ENCODE measurements at places on chromosomes 2 and 18. TPM values are rescaled to one million over a fixed set of nuclear protein-coding genes. Genes with fewer than 3 reads are reported as not detected.

GRCh38 chr2:212939777-212940531 lies 211.5 kb downstream of the IKZF2 start:
- DNase-seq = peak; percentile 70
- no peak overlapping the region for H3K4me3 ChIP-seq
- H3K27ac ChIP-seq = peak overlapping the region; percentile 41
- H3K27me3 ChIP-seq = no peaks in the 10 kb centered on the region
- peaks cover 21% of the 10 kb centered on the region for H3K4me1 ChIP-seq

- H3K27ac ChIP-seq = no peak overlapping the region
- no peak for DNase-seq
- no peaks in the 10 kb centered on the region for H3K4me1 ChIP-seq
Measured at GRCh38 chr2:163934131-163934530, 198.3 kb upstream of the FIGN start.

GRCh38 chr2:178320011-178320585 lies 125.8 kb downstream of the OSBPL6 start:
- H3K4me3 ChIP-seq = no peak overlapping the region
- H3K27me3 ChIP-seq = no peaks in the 10 kb centered on the region
- DNase-seq = no peak
- H3K4me1 ChIP-seq = no peaks in the 10 kb centered on the region
- no peaks in the 10 kb centered on the region for H3K36me3 ChIP-seq
- H3K27ac ChIP-seq = no peak overlapping the region

- H3K27ac ChIP-seq = no peak overlapping the region
- DNase-seq = no peak
- H3K4me3 ChIP-seq = no peak overlapping the region
- H3K36me3 ChIP-seq = no peaks in the 10 kb centered on the region
- H3K4me1 ChIP-seq = no peaks in the 10 kb centered on the region
Measured at GRCh38 chr2:187177253-187177652, 270.8 kb downstream of the CALCRL start.

- H3K27me3 ChIP-seq = no peaks in the 10 kb centered on the region
- no peaks in the 10 kb centered on the region for H3K36me3 ChIP-seq
- DNase-seq = no peak
Measured at GRCh38 chr2:203928849-203929248, 7.7 kb upstream of the ICOS start.

DNA sequence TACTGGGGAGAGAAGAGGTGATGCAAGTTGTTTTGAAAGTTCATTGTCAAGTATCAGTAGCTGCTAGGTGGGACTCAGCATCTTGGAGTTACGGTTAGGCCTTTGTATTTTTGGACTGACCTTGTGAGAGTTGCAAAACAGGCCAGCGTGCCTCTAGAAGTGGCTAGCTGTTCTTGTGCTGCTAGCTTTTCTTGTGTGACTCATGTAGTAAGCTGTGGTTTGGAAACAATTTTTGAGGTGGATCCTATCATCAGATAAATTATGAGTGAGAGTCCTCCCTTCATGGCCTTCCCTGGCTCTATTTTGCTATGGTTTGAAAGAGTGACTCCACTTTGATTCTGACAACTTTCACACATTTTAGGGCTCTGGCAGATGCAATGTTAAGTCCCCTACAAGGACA lies 409.2 kb upstream of the HS6ST1 start:
- no peaks in the 10 kb centered on the region for H3K27me3 ChIP-seq
- H3K4me3 ChIP-seq = no peak overlapping the region
- no peak overlapping the region for H3K27ac ChIP-seq
- H3K36me3 ChIP-seq = no peaks in the 10 kb centered on the region

Gene OR6B2
- not detected for total RNA-seq

Gene LGALSL
- 5.8 TPM for total RNA-seq

- H3K36me3 ChIP-seq = no peaks in the 10 kb centered on the region
- no peaks in the 10 kb centered on the region for H3K27me3 ChIP-seq
- no peak overlapping the region for H3K27ac ChIP-seq
- H3K4me3 ChIP-seq = no peak overlapping the region
- DNase-seq = no peak
- no peaks in the 10 kb centered on the region for H3K4me1 ChIP-seq
Measured at GRCh38 chr2:16050908-16051489, 110.6 kb downstream of the MYCN start.

GRCh38 chr2:160555420-160556071 lies 61.9 kb upstream of the RBMS1 start:
- no peaks in the 10 kb centered on the region for H3K4me1 ChIP-seq
- no peaks in the 10 kb centered on the region for H3K27me3 ChIP-seq
- no peaks in the 10 kb centered on the region for H3K36me3 ChIP-seq
- no peak for DNase-seq
- no peak overlapping the region for H3K4me3 ChIP-seq
- no peak overlapping the region for H3K27ac ChIP-seq

DNA sequence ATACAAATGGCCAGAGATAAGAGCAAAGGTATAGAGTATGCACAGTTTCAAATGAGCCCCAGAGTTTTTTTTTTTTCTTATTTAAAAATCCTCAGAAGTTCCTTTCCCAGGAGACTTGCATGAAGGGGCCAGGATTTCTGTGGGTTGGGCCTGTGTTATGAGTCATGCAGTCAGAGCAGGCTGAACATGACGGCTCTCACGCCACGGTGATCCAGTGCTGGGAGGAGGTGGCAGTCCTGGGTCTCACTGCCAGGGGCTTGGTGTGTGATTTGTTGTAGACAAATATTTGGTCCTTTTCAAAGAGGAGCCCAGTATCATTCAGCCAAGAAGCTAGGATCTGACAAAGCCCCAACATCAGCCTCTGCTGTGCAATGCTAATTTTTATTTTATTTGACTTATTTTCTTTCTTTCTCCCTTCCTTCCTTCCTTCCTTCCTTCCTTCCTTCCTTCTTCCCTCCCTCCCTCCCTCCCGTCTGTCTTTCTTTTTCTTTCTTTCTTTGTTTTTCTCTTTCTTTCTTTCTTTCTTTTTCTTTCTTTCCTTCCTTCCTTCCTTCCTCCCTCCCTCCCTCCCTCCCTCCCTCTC lies 10.4 kb upstream of the KCNE4 start:
- DNase-seq = peak; percentile 89
- H3K27me3 ChIP-seq = no peaks in the 10 kb centered on the region
- peak overlapping the region; percentile 80 for H3K27ac ChIP-seq
- no peaks in the 10 kb centered on the region for H3K36me3 ChIP-seq

Gene CAPN10
- total RNA-seq = 26.6 TPM

DNA sequence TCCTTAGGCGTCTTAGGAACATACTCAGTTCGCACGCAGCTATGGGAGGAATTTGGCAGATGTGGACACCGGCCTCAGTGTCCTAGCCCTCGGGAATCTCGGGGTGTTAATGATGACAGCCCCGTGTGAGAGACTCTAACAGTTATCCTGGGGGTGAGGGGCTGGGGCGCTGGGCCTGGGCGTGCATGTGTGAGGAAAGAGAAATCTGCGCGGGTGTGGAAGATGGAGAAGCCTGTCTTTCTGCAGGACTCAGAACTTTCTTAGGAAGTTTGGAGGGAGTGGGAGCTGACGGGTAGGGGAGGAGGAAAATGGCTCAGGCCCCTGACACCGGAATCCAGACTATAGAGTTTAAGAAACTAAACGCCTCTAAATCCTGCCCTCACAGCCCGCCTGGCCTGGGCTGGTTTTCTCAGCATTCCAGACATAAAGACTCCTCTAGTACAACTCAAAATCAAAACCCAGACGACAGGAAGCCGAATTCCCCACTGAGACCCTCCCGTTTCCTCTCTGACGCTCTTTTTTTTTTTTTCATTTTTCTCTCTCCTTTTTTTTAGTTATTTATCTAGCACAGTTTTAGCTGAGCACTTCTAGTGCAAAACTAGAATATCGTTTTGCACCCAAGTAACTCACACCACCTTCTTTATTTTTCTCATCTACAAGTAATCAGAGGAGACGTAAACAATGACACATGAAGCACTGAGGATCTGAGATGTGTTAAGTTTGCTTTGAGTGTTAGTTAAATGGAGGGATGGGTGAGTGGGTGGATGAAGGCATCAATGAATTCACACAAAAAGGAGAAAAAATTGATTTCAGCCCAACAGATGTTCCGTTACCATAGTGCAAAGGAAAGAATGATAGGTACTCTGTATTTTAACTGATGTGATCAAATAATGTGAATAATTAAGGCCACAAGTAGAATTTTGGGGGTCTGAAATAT lies 1.2 kb upstream of the HAAO start:
- no peaks in the 10 kb centered on the region for H3K36me3 ChIP-seq
- H3K4me1 ChIP-seq = peaks cover 52% of the 10 kb centered on the region
- no peaks in the 10 kb centered on the region for H3K27me3 ChIP-seq
- no peak for DNase-seq
- H3K4me3 ChIP-seq = peak overlapping the region; percentile 57

Gene TNS1
- 682 TPM for total RNA-seq

Gene GKN2
- total RNA-seq = 16.5 TPM

DNA sequence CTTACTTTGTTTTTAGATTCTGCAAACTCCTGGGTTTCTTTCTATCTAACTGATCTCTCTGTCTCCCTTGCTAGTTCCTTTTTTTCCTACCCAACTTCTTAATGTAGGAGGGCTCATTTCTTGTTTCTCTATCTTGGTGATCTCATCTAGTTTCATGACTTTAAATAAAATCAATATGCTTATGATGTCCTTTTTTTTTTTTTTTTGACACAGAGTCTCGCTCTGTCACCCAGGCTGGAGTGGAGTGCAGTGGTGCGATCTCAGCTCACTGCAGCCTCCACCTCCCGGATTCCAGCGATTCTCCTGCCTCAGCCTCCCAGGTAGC lies 42.2 kb upstream of the IL1RL1 start:
- no peak for DNase-seq
- peak overlapping the region; percentile 23 for H3K27ac ChIP-seq
- no peaks in the 10 kb centered on the region for H3K27me3 ChIP-seq
- no peaks in the 10 kb centered on the region for H3K36me3 ChIP-seq

DNA sequence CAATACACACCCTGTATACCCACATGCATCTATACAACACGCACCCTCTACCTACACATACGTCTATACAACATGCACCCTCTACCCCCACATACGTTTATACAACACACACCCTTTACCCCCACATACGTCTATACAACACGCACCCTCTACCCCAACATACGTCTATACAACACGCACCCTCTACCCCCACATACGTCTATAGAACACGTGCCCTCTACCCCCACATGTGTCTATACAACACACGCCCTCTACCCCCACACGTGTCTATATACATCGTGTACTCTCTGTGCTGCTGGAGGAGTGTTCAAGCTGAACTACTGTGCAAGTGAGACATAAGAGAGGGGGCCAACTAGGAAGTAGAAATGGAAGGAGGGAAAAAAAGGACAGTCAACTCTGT lies 621.7 kb upstream of the HS6ST1 start:
- DNase-seq = no peak
- H3K36me3 ChIP-seq = no peaks in the 10 kb centered on the region
- no peak overlapping the region for H3K4me3 ChIP-seq
